Femur (tissue), 1 donor: ENCODE measurements at places on chromosomes 3 and 15.

DNA sequence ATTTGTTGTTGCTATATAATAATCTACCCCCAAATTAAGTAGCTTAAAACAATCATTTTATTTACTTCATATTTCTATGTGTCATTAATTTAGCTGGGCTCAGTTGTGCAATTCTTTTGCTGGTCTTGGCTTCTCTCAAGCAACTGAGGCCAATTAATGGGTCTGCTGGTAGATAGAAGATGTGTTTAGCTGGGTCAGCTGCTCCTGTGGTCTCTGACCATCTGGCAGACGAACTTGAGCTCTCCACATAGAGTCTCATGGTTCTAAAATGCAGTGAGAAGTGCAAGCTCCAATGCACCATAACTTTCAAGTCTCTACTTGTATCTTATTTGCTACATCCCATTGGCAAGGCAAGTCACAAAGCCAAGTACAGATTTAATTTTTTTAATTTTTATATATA lies 515.6 kb downstream of the ZIC1 start:
- no peak for DNase-seq

DNA sequence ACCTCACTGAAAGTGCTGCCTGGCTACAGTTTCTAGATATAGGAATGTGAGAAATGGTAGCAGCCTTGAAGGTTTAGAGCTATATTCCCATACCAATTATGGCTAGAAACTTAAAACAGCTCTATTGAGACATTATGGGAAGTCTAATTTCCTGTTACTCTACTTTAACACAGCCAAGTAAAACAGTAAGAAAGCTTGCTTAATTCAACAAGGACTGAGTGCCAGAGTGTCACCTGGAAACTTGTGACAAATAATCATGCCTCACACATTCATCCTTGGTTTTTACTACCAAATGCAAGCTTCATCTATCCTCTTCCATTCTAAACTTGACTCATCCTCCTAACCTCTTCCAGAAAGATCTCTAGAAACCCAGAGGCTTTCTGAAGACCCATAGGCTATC lies 41.7 kb downstream of the UBE3A start:
- no peak for DNase-seq

DNA sequence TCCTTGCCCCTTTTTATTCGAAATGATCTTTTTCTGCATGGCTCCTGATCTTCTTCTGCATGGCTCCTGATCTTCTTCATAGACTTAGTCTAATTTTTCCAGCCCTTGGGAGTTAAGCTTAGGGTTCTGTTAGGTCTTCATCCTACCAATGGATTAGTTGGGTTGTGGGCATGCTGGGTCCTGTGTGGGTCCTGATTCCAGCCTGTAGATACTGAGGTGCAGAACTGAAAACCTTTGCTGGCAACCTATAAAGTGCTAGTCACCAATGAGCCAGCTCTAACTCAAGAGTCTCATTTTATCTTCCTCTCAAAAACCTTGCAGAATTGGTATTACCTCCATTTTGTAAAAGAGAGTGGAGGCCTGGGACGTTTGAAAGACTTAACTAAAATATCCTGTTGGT lies 229.2 kb downstream of the CLSTN2 start:
- DNase-seq, result no peak

DNA sequence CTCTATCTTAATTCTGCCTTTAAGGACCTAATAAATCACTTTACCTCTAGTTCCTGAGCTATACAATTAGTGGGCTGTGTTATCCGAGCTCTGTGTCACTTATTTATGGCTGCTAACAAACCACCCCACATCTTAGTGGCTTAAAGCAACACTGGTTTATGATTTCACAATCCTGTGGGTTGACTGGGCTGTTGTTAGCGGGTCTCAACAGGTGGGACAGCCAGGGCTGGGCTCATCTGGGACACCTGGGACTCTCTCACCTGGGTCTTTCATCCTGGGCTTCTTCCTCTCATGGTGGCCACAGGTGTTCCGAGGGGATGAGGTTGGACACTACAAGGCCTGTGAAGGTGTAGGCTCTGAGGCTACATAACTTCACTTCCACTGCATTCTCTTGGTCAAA lies 35.8 kb upstream of the CHST2 start:
- no peak for DNase-seq

GRCh38 chr3:48985831-48986376 lies 4.1 kb upstream of the P4HTM start:
- DNase-seq, result no peak

GRCh38 chr3:43319376-43319775 lies 33.0 kb downstream of the SNRK start:
- DNase-seq, result no peak
